Fibroblast of pulmonary artery (primary cell): ENCODE measurements at places on chromosomes 16 and 17.

- no peak for DNase-seq
Observed at GRCh38 chr16:3752984-3753383, 35.7 kb upstream of the TRAP1 start.

DNA sequence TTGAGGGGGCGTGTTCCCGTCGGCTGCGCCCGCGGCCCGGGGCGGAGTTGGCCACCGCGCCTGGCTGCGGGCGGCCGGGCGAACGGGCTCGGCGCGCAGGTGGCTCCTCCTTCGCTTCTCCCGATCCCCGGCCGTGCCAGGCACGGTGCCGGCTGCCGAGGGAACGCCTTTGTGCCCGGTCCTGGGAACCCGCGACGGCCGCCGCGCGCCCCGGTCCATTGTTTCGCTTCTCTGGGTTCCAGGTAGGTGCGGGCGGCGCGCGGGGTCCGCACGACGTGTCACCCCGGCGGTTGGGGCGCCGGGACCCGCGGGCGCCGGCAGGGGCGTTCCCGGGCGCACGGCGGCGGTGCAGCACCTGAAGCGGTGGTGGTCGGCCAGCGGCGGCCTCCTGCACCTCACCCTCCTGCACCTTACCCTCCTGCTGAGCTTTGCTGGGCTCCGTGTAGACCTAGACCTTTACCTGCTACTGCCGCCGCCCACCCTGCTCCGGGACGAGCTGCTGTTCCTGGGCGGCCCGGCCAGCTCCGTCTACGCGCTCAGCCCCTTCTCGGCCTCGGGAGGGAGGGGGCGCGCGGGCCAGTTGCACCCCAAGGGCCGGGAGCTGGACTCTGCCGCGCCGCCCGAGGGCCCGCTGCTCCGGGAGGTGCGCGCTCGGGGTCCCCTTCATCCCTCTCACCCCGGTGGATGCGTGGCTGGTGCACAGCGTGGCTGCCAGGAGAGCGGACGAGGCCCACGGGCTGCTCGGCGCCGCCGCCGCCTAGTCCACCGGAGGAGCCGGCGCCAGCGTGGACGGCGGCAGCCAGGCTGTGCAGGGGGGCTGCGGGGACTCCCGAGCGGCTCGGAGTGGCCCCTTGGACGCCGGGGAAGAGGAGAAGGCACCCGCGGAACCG lies 99.9 kb downstream of the EFCAB13 start:
- DNase-seq: no peak

- no peak for DNase-seq
Observed at GRCh38 chr16:3004781-3005284, 7.9 kb upstream of the CLDN9 start.

GRCh38 chr17:54372069-54372749 lies 528.4 kb upstream of the TOM1L1 start:
- no peak for DNase-seq

DNA sequence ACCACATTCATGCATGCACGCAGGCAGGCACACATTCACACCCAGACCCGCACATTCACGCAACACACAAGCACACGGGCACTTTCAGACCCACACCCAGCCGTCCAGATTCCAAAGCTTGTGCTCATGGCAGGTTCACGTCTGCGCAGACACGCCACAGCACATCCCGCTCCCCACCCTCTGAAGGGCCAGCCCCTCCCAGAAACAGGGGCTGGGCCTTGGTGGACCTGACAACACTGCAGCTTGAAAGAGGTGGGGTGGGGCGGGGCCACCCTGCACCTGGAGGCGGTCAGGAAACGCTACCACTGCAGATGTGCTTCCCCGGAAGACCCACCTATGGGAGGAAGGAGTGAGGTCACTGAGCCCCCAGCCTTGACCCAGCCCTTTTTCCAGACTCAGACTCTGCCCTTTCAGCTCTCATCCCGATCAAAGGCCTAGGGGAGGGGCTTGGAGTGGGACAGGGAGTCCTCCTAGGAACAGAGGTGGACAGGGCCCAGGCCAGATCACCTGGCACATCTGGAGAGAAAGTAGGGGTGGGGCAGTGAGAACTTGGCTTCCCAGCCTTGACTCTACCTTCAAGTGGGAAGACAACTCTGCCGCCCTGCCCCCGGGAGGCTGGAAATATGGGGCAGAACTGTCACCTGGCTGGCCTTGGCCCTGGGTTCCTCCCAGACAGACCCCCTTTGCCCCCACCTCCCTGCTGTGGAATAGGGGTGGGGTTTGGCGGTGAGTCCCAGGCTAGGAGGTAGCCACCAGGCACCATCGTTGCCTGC lies 11.0 kb downstream of the P3H4 start:
- DNase-seq: peak; percentile 44

DNA sequence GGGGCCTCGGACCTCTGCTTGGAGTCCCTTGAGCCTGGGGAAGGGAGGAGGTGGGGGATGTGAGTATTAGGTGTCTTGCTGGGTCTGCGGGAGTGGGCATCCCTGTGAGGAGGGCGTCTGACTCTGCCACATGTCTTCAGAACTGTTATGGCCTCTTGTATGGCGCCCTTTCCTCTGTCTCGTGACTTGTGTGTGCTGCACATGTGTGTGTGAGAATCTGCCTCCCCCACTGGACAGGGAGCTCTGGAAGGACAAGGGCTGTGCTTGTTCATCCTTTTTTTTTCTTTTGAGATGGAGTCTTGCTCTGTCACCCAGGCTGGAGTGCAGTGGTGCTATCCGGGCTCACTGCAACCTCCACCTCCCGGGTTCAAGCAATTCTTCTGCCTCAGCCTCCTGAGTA lies 33.4 kb downstream of the ARHGAP23 start:
- no peak for DNase-seq

DNA sequence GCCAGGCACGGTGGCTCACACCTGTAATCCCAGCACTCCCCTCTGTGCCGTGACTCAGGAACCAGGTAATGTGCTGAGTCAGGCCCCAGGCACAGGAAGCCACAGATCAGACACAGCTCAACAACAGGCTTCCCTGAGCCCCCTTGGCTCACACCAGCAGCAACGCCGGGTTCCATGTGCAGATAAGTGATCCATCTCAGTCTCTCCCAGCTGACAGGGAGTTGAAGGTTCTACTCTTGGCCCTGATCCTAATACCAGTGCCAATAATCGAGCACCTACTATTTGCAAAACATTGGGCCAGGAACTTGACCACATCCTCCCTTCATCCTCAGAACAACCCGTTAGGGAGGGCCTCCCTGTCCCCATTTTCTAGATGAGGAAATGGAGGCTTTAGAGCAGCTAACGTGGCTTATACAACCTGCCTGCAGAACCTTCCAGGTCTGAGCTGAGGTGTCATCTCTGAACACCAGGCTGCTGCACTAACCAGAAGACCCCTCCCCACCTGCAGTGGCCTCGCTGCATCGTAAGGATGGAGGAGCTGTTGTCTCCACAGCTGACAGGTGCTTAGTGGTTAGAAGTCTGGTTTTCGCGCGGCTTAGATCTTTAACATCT lies 64.8 kb upstream of the AMZ2 start:
- DNase-seq: no peak

DNA sequence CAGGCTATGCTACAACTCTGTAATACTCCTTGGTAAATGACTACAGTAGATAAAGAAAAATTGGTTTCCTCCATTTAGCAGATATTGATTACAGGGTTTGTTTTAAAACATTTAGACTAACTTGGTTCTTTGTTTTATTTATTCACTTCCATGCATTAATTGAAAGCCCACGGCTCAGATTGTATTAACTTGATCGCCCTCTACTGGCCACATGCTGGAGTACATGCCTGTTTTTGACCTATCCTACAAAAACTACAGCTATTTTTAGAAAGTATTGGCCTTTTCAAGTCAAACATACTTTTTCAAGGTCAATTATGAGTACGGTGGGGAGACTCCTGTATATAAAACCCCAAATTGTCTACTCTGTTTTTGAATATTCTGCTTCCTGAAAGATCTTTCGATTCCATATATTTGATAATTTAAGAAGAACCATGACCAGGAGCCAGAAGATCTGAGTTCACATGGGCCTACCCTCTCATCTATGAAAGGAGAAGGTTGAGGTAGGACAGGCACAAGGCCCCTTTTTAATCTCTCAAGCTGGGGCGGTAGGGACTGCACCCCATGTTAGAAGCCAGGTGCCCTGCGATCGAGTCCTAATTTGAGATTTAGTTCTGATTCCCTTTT lies 51.8 kb downstream of the CA10 start:
- DNase-seq: peak; percentile 55

- DNase-seq: no peak
Observed at GRCh38 chr17:81095383-81095762, 60.4 kb downstream of the BAIAP2 start.

DNA sequence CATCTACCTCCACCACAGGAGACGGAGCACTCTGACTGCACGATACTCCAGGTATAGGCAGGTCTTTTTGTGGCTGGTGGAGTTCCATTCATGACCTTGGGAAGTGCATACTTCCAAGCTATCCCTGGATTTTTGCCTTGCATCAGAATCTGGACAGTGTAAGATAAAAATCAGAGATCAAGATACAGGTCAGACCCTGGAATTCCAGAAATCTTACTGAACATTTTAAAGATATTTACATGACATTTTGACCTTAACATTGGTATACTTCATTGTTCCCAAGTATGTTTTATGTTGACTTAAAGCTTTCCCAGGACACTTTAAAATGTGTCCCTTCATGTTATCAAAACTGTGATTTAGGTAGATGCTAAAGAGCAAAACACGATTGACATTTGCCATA lies 101.0 kb downstream of the SYCE1L start:
- no peak for DNase-seq

- DNase-seq: peak; percentile 24
Observed at GRCh38 chr17:64212122-64212521, 50.9 kb downstream of the TEX2 start.

GRCh38 chr17:77666881-77667395 lies 291.6 kb upstream of the TNRC6C start:
- DNase-seq: no peak

DNA sequence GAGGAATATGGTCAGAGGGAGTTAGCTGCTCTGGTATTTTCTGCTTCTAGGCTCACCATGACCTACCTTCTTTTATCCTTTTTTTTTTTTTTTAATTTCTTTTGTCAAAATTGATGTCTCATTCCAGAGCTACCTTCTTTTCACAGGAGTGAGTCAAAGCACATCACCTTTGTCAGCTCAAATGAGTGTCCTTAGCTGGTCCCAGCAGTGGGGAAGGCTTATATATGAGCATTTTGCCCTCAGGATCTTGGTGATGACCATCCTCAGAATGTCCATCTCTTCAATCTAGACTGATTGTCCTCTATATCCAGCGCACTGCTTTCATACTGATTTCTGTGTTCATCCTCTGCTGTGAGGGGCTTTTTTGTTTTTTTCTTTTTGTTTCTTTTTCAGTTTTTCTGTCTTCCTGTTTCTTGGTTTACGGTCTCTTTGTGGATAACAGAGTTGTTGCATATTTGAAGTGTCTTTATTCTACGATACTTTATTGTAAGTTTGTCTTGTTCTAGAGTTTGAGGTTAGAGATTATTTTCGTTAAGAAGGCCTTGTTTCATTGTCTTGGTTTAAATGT lies 24.9 kb downstream of the CBFB start:
- DNase-seq: no peak

DNA sequence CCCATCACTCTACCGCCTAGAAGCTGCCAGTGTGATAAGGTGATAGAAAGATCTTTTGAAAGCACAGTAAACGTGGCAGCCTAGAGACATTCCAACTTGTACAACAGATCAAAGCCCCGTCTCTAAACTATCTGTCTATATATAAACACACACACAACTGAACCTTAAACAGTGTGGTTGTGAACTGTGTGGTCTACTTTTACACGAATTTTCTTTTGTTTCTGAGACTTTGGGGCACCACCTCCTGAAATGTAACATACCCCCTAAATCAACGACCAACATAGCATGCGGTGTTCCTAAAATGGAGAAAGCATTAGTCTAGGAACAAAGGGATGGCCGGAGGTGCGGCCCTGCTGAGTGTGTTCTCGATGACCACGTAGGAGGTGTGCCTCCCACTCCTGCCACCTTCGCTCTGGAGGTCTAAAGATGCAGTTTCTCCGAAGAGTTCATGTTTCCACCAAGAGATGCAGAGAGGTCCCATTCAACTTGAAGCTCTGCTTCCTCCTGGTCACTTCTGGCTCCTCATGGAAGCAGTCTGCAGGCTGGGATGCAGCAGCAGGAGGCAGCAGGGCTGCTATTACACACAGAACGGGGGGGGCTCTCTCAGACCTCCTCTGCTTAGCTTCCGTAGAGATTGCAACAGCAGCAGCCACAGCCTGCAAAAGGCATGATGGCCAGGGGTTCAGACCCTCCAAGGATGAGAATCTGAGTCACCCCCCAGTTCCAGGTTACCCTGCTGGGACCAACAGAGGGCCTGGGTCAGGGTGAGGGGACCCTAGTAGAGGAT lies 22.6 kb upstream of the USP10 start:
- DNase-seq: no peak

DNA sequence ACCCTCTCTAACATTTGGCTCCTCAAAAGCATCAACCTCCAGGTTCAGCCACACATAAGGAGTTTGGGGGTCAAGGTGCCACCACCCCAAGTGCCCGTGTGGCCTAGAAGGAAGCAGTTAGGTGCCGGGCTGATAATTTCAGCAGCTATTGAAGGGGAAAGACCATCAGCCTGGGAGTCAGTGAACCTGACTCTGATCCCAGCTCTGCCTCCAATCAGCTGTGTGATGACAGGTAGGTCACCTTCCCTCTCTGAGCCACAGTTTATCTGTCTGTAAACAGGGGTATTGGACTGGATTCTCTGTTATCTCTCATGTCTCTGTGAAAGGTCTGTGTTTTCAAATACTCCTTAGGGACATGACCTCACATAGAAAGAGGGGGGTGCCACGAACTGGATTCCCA lies 3.9 kb downstream of the CRHR1 start:
- no peak for DNase-seq

GRCh38 chr16:15672514-15673167 lies 22.6 kb downstream of the NDE1 start:
- peak; percentile 98 for DNase-seq

DNA sequence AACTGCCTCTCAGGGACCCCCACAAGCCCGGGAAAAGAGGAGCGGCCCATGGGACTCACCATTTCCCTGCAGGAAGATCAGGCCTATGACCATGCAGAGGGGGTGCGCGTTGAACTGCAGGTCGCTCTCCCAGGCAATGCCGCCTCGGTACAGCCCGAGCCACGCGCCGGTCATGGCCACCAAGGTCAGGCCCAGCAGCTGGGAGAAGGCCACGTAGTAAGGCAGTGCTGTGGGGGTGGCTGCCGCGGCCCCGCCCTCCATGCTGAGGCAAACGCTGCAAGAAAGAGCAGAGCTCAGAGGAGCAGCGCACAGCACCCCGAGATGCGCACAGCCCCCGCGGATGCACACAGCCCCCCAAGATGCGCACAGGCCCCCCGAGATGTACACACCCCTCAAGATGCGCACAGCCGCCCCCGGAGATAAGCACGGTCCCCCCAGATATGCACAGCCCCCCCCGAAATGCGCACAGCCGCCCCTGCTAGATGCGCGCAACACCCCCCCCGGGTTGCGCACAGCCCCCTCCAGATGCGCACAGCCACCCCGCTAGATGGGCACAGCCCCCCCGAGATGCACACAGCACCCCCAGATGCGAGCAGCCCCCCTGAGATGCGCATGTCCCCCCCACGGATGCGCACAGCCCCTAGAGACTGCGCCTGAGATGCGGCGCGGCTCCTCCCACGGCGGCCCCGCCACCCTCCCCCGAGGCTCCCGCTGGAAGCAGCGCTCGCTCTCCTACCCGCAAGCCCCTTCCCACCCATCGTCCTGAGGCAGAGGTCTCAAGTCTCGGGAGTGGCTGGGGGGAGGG lies 8.6 kb downstream of the CYB561 start:
- no peak for DNase-seq
